ENCODE measurements at places on chromosomes 6 and 20.
A peak's percentile ranks its signal among the peaks of the same experiment; 100 is the strongest.

DNA sequence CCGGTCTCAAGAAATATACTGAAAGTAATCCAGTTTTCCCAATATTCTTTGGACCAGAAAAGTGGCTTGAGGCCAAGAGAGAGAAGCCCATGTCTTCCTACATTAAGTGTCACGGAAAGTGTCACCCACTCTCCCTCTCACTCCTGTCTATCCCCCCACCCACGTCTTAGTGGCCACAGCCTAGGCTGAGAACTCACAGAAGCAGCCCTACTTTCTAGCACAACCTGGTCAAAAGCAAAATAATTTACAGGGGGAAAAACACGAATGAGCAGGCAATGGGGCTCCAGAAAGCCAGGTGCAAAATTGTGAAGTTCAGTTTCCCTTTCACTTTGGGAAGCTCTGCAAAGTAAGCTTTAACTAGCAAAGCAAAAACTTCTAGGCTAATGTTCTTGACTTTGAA, 118.0 kb downstream of the OPRM1 start:
- peak; percentile 35 for DNase-seq

DNA sequence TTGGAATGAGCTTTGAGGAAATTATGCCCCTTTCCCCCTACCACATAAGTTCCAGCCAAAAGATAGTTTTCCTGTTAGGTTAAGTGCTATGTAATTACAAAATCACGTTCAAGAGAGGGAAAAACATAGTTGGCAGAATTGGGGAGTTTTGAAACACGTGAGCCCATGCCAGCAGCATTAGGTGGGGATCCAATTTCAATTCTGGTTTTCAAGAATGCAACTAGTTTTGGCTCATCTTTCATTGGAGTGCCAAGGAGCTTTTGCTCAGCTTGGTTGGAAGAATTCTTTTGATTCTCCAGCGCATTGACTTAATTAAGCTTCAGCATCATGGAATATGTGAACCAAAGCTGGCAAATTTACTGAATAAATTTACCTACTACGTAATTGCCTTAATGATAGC, 95.9 kb downstream of the SAMD5 start:
- DNase-seq: no peak

DNA sequence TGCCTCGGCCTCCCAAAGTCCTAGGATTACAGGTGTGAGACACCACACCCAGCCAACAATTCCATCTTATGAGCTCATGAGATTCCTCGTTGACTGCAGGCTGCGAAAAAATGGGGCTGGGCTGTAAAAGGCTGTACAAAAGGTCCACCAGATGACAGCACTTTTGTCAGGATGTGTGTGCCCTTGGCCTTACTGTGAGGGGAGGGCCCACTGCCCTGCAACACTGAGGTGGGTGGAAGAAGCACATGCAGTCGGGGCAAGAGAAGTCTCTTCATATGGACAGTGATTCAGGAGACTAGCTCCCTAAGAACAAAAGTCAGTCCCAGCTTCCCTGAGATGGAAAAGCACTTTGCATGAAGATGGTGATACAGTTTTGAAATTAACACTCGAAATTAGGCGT, 50.5 kb downstream of the KCTD20 start:
- DNase-seq: no peak

DNA sequence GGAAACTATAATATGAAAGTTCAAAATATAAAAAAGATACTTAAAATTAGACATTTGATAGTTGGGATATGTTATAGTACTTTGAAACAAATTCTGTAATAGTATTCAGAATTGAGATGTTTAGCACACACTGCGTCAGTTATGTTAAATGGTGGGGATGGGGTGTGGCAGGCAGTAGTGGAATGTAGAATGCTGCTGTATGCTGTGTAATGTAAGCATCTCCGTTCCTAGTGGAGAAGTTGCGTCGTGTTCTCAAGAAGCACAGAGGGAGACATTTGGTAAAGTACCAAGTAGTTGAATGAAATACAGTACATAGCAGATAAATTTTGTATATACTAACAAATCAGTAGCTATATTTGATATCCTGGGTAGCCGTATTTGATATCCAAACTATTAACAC, 192.4 kb downstream of the ZFAND3 start:
- no peak for DNase-seq

DNA sequence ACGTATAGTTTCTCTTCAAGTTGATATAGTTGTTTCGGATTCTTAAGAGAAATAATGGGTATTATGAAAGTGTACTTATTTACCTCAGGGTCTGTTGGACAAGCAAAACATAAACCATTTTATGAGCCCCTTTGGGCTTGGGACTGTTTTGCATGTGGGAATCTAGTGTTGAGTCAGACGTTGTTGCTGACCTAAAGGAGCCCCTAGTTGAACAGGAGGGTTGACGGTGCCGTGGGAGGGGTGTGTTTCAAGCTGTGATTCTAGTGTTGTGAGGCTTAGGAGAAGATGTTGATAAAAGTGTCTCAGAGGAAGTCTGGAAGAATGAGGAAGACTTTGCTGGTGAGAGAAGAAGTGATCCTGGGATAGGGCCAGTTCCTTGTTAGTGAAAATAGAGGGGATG, 140.0 kb downstream of the ARID1B start:
- DNase-seq: no peak

DNA sequence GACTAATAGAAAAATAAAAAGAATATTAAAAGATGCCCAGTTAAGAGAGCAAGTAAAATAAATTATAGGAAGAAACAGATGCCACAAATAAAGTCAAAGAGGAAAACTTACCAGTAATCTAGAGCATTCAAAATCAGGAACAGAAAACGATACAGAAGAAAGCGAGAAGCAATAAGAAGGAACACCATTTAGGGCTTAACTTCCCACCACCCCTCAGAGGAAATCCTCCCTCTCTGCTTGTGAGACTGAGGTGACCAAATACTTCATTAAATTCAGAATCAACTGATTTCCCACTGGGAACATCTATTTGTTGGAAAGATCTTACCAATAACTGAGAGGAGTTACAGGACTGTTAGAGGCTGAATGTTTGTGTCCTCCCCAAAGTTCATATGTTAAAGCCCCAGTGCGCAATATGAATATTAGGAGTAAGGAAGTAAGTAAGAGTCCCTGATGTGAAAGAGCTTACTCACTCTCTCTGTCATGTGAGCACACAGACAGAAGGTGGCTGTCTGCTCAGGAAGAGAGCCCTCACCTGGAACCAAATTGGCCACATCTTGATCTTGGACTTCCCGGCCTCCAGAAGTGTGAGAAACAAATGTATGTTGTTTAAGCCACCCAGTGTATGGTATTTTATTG, 19.5 kb downstream of the KATNA1 start:
- no peak for DNase-seq

DNA sequence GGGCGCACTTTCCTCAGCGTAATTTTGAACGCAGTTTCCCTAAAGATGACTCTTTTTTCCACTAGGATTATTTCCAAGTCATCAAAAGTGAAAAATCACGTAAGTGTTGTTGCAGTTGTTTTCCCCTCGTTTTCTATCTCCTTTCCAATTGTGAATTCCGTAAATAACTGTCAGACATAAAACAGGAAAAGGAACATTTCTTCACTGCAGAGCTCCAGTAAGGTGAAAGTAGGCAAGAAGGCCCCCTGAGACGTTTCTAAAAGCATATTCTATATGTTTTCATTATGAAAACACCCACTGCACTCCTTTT, 17.8 kb downstream of the HIVEP2 start:
- no peak for DNase-seq

GRCh38 chr6:168052291-168052891, 26.6 kb downstream of the FRMD1 start:
- no peak for DNase-seq

- DNase-seq: no peak
Measured at GRCh38 chr6:36067374-36068011, 39.9 kb downstream of the MAPK14 start.

DNA sequence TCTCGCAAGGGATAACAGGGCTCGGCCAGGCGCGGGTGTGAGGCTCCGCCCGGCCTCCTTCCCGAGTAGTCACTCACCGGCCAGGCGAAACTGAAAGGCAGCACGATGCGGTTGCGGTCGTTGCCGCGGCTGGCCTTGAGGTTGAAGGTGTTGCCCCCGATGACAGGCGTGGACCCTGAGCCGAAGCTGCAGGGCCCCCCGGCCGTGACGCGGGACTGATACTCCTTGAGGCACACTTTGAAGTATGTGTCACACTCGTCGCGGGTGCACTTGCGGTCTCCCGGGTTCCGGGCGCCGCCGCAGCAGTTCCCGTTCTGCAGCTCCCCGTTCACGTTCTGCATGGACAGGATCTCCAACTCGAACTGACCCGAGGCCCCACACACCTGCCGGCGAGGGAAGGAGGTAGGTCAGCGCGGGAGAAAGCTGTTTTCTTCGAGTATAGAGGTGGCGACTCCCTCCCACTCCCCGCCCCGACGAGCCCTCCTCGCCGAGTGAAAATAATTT, 1.1 kb downstream of the JAG1 start:
- peak; percentile 72 for DNase-seq

DNA sequence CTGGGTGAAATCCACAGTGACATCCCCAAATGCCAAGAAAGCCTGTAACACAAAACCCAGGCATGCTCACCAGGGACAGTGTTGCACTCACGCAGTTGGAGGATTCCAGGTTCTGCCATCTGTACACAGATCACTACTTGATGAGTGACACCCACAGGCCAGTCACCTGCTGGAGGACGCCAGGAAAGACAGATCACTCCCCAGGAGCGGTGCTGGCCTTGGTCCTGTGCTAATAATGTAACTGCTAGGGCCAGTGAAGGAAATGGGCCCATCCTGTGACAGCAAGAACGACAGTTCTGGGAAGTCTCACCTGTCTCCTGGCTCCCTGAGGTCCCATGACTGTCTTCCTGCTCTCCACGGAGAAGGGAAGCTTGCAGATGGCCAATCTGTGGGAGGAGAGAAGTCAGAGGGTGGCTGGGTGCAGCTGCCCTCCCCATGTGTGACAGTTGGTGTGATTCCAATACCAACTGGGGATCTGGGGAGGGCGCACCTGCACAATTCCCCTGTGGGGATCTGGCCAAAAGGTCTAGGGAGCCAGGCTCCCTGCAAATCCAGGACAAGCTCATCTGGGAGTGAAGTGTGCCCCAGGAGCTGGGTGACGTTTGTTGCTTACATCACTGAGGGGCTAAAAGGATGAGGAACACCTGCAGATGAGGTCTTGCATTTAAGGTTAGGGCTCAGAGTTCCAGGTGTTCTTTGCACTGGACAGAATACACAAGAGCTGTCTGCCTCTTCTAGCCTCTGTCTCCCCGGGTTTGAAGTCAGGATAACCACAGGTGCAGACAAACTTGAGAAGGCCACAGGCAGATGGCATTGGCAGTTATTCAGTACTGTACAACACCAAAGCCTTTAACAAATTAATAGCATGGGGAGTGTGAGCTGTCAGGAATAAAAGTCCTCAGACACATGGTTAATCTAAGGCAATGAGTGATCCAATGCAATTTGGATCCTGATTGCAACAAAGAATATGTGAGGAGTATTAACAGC, 10.3 kb downstream of the ZNF337 start:
- no peak for DNase-seq

DNA sequence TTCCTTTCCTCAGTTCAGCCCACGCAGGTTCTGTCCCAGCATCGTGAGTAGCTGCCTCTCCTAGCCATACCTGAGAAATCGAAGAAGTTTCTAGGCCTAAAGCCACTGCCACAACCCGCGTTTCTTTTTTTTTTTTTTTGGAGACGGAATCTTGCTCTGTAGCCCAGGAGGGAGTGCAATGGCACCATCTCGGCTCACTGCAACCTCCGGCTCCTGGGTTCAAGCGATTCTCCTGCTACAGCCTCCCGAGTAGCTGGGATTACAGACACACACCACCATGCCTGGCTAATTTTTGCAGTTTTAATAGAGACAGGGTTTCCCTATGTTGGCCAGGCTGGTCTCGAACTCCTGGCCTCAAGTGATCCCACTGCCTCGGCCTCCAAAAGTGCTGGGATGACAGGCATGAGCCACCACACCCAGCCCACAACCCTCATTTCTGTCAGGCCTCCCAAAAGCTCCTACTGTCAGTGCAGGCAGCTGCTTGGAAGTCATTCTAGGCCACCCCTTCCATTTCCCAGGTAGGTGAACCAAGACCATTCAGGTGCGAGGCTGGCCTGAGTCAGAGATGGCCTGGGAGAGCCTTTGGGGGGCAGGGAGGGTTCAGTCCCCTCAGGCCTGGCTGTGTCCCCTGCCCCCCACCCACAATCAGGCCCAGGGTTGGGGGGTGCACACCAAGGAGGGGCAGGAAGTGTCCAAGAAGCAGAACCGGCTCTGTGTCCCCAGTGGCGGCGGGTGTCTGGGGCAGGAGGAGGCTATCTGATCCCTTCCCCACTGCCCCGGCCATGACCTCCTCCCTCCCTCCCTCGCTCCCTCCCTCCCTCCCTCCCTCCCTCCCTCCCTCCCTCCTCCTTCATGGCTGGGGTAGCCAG, 47.2 kb downstream of the NOL4L start:
- peak; percentile 46 for DNase-seq

- DNase-seq: no peak
Measured at GRCh38 chr6:132382630-132383175, 18.6 kb downstream of the MOXD1 start.

DNA sequence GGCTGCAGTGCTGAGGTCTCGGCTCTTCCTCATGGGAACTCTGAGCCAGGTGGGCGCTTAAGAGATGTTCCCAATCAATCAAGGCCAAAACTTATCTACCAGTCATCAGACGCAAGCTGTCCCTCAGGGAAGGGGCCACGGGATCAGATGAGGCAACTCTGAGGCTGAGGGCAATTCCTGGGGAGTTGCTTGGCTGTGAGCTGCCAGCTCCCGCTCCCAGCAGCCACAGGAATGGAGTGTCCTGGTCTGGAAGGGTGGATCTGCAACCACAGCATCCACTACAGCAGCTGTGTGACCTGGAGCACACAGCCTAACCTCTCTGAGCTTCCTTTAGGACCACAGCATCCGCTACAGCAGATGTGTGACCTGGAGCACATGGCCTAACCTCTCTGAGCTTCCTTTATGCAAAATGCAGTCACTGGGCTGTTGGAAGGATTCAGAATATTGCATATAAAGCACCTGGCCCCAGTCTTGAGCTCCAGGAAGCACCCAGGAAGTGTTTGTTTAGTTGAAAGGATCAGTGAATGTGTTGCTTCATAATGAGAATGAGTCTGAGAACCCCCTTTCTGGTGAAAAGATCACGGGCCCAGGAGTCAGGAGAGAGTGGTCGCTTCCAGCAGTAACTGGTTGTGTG, 60.9 kb downstream of the TFAP2C start:
- no peak for DNase-seq

DNA sequence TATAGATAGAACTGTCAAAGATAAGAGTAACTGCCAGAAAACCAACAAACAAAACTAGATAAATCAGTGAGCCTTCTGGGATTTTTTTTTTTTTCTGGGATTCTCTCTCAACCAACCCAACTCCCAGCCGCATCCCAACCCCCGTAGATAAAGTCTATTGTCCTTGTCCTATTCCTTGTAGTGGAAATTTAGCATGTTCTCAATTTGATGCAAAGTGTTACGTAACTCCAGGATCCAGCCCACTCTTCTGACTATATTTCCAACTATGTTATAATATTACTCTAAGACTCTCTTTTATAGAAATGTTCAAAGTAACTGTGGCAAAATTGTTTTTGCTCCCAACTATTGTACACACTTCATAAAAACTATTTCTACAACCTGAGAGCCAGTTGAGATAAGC, 15.4 kb upstream of the CDYL start:
- no peak for DNase-seq

- no peak for DNase-seq
Measured at GRCh38 chr6:136525586-136526195, 24.5 kb downstream of the MAP7 start.

All from activated T-cell treated with anti-CD3 and anti-CD28 coated beads, Interleukin-2, amount 50 U/mL, for 48 hours (primary cell).